ENCODE measurements at places on chromosomes 13 and 19. TPM values are rescaled to one million over a fixed set of nuclear protein-coding genes. Genes with fewer than 3 reads are reported as not detected.

- DNase-seq, result no peak
These were observed 23.4 kb upstream of the TCF3 start for GRCh38 chr19:1675633-1676350.

DNA sequence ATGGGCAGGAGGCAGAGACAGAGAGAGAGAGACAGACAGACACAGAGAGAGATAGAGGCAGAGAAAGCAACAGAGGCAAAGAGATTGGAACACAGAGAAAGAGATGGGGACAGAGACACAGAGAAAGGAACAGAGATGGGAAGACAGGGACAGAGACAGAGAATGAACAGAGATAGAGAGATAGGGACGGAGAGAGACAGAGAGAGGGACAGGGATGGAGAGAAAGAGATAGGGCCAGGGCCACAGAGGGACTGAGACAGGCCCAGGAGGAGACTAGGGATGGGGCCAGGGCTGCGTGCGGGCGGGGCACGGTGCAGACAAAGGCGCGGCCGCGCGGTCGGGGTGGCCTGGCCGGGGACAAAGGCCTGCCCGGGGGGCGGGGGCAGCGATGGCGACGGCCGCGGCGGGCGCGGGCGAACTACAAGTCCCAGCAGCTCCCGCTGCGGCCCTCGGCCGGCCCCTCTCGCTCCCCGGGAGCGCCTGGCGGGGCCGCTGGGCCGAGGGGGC lies at the start of gene ZNF358:
Gene ZNF358 (plus strand): TSS at position 459 of the 507 bp plus-strand sequence. CDS start 3,140 bp downstream, outside the sequence.
- DNase-seq, result no peak

DNA sequence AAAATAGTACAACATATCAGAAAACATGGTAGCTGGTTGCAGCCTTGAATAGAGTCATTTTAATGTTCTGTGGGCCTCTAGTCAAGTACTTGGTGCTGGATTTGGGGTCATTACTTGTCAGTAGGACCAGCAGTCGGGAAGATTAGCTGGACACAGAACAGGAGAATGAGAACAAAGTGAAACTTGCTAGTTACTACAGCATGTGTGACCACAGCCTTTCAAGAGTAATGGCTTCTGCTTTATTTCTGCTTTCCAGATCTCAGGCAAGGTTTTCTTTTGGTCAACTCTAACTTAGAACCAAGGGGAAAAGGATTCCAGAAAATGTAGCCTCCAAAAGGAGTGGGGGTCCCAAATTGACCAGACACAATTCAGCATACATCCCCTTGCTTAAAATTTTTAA lies 17.1 kb upstream of the VWA8 start:
- DNase-seq, result no peak

DNA sequence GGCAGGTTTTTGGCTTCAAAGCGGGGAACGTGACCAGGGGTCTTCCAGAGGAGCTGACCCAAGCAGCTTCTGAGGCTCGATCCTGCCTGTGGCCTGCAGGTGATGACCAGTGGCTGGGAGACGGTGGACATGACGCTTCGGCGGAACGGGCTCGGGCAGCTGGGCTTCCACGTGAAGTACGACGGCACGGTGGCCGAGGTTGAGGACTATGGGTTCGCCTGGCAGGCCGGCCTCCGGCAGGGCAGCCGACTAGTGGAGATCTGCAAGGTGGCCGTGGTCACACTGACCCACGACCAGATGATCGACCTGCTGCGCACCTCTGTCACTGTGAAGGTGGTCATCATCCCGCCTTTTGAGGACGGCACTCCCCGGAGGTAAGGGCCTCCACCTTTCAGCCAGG lies 93.6 kb downstream of the DPF1 start:
- no peak for DNase-seq

DNA sequence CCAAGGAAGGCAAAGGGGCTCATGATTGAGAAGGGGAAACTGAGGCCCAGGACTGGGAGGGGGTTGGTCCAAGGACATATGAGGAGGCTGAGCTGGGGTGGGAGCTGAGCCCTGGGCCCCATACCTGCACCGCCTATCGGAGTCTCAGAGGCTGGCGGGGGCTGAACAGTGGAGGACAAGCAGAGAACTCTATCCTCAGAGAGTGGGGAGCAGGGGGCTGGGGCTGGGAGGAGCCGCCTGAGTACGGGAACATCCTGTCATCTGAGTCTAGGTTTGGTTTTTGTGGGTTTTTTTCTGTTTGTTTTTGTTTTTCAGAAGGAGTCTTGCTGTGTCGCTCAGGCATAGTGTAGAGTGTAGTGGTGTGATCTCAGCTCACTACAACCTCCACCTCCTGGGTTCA lies 6.2 kb downstream of the ARRDC2 start:
- DNase-seq, result no peak

- DNase-seq, result no peak
These were observed 18.5 kb upstream of the IGLON5 start for GRCh38 chr19:51292971-51293370.

GRCh38 chr19:311813-312261 lies 20.6 kb upstream of the PLPP2 start:
- no peak for DNase-seq

Gene MEX3D
- 5.9 TPM for polyA plus RNA-seq

Measured in keratinocyte (primary cell).